ENCODE measurements at places on chromosomes 4 and X.

DNA sequence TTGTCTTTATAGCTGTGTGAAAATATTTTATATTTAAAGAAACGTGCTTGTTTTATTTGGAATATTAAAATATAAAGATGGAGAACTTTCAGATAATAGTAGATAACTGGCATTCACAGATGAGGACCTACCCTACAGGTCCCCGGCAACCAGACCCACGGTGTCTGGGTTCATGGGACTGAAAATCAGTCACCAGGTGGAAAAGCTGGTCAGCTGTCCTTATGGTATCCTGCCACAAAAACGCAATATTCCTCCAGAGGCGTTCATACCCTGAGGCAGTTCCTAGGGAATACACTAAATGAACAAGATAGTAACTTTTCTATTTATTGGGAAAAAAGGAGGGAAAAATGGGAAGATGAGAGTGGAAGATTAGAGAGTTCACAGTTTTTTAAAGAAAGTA is 1.2 kb downstream of the TLR6 start:
- no peak for DNase-seq

DNA sequence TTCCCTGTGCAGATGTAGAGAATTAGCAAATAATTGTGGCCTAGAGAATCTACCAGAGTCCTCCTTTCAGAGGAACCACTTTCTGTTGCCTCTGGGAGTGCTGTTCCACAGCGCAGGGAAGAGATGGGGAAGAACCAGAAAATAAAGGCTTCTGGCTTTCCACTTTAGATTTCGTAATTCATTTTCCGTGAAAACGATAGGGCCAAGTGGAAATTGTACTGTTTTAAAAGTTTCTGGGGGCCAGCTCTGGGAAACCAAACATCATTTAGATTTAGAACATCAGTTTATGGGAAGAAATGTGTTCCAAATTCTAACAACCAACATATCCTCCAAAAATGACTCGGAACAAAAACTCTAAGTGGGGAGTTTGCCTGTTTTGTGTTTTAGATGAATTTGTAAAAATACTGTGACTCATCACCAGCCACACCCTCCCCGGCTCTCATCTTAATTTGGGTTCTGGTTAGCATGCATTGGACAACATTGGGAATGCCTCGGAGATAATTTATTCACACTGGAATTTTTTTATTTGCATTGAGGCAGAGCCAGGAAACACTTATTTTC is 65.2 kb upstream of the LNX1 start:
- no peak for DNase-seq

GRCh38 chr4:19971829-19972228 is 279.9 kb upstream of the SLIT2 start:
- DNase-seq, result no peak

DNA sequence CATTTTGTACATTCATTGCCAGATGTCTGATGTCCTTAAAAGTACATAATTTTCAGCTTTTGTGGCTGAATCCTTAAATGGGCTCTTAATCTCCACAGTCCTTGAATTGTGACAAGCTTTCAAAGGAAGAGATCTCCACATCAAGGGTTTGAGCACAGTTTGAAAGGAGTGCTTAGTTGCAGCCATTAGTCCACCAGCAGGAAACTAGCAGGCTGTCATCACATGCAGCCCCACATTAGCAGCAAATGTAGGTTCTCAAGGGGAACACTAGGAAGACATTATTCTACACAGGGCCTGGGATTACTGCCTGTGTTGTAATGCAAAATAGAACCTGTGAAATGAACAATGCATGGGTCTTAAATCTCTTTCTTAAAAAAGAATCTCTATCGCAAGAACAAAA is 173.2 kb downstream of the CBLL2 start:
- DNase-seq, result no peak

DNA sequence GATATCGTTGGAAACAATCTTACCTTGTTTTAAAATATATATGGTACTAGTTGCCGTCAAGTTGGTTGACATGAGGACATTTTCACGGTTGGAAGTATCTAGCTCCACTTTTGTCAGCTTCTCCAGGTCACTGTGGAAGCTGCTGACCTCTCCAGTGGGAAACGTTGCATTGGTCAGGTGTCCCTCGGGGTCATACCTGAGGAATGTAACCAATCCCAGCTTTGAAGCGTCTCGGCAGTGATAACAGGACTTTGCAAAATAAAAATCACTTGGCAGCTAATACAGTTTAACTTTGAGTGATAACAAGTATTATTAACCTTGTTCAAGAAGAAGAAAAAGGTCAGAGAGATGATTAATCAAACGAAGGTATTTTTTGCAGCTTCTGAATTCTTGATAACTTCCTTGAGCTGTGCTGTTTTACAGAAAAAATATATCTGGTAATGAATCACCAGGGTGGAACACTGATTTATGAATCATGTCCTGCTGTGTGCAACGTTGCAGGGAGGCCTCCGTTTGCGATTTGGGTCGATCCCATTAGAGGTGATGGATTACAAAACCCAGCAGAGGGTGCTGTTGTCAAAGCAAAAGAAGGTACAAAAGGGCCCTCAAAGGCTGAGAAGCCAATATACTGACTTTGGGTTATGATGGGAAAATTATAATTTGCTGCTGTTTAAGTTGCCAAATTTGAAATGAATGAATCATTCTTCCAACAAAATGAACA is 60.1 kb downstream of the SH2D1A start:
- no peak for DNase-seq

DNA sequence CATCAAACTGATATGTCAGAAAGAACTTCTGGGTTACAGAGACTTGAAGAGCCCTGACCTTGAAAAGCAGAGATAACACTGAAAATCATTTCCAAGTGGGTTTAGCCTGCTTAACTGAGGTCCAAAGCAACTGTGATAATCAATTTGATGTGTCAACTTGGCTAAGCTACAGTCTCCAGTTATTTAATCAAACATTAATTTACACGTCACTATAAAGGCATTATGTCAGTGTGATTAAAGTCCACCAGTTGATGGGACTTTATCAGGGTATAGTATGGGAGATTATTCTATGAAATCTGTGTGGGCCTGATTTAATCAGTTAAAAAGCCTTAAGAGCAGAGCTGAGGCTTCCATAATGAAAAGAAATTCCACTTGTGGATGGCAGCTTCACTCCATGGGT is 69.1 kb upstream of the PRSS48 start:
- no peak for DNase-seq
